ENCODE measurements at places on chromosomes 12 and 14. TPM values are rescaled to one million over a fixed set of nuclear protein-coding genes. Genes with fewer than 3 reads are reported as not detected.

The OR6C2 gene
- total RNA-seq, result not detected

The DPY19L2 gene
- 10.8 TPM for total RNA-seq

The PLEKHD1 gene
- total RNA-seq, result 0.28 TPM

The HIP1R gene
- total RNA-seq, result 19.9 TPM

The SERPINA6 gene
- total RNA-seq, result not detected

The RPGRIP1 gene
- 1.6 TPM for total RNA-seq

DNA sequence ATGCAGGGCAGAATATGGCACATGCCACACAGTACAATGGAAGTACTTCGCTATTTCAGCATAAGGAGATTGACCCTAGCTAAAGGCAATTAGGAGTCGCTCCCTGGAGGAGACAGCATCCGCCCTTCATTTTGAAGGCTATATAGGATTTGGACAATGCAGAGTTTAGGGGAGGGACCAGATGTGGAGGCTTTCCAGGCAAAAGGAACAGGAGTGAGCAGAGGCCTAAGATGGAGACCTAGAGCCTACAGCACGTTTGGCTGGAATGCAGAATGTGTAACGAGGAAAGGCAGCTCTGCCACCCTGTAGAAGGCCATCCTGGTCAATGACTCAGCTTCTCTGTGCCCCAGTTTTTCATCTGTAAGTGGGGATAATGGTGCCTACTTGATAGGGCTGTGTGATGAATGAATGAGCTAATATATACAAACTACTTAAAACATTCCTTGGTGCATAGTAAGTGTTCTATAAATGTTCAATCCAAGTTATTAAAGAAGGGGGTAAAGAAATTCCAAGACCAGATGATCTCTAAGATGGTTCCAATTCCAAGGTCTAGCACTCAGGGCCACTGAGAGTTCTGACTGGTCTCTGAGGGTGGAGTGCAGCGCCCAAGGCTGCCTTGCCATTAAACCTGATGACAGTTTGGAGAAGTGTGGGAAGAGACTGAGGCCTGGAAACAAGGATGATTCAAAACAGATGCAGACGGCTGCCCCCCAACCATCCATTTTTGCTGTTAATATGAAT, 54.3 kb upstream of the FRMD6 start:
- DNase-seq, result no peak

DNA sequence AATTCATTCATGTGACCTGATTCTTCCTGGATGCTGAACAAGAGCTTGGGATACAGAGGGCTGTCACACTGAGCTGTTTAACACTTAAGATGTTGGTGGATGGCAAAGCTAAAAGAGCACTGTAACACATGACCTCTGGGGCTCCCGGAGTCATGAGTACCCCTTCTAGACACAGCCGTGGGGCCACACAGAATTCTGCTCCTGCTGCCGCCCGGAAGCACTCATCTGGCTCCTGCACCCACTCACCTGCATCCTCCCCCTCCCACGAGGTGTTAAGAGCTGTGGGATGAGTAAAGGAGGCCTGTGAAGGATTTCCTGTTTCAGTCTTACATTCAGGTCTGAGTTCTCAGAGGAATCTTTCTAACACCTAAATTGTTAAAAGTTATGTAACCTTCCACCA, 78.0 kb upstream of the SSTR1 start:
- no peak for DNase-seq

Measured in GM23338 (cell line).